Frontal cortex (tissue), 4 donors: ENCODE measurements at places on chromosomes 3 and 15.

- DNase-seq: no peak
Observed at GRCh38 chr15:101499863-101500713, 10.6 kb upstream of the PCSK6 start.

GRCh38 chr3:161239700-161240099 lies 18.6 kb downstream of the NMD3 start:
- DNase-seq: no peak

DNA sequence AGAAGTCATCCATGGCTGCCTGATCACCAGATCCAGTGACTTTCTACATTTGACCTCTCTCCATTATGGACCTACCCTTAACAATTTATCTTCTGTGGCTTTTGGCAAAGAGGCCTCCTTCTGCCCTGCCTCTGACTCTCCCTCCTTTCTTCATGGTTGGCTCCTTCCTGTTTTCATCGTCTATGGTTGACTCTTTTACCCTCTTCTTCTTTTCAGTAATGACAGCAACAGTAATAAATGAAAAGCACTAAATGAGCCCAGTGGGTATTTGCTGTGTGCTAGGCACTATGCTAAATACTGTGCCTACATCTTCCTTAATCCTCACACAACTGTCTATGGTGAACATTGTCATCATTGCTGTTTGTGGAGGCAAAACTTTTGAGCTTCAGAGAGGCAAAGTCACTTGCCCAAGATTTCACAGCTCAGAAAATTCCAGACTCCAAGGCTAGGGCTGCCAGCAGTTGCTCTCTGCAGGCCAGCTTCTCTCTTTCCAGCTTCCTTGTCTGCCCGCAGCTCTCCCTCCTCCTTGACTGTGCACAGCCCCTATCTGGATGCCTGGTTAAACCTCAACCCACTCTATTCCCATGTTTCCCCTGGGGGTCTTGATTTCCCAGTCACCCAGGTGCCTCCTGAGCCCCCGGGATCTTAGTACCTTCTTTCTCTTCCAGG lies 24.6 kb downstream of the ITPR1 start:
- no peak for DNase-seq

GRCh38 chr15:68097029-68097428 lies 42.9 kb downstream of the PIAS1 start:
- no peak for DNase-seq

DNA sequence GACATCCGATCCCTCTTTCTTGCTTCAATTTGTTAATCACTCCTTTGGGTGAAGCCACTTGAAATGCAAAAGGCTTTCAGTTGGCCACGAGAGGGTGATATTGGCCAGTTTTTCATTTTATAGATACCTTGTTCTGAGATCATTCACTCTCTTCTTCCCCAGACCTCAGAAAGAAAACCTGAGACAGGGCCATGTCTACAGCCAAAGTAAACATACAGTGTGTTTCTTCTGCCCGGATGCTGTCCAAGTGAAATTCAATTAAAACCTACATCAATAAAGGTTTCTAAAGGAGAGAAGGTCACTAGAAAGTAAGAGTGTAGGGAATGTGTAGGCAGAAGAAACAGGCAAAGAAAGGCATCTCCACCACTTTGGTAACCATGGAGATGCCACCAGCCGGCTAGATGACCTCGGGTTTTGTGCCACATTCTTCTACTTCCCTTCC lies 39.5 kb upstream of the FMN1 start:
- DNase-seq: no peak

DNA sequence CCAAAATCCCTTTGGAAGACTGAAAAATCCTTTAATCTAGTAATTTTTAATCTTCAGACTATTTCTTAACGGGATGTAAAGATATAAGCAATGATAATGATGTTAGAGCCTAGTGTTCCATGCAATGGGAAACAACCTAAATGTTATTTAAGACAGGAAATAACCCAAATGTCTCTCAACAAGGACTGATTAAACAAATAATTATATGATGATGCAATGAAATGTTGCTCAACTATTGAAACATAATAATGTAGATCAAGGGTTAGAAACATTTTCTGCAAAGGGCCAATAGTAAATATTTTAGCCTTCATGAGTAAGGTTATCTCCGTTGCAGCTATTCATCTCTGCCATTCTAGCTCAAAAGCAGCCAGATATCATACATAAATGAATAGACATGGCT lies 275.4 kb downstream of the NEK10 start:
- no peak for DNase-seq

DNA sequence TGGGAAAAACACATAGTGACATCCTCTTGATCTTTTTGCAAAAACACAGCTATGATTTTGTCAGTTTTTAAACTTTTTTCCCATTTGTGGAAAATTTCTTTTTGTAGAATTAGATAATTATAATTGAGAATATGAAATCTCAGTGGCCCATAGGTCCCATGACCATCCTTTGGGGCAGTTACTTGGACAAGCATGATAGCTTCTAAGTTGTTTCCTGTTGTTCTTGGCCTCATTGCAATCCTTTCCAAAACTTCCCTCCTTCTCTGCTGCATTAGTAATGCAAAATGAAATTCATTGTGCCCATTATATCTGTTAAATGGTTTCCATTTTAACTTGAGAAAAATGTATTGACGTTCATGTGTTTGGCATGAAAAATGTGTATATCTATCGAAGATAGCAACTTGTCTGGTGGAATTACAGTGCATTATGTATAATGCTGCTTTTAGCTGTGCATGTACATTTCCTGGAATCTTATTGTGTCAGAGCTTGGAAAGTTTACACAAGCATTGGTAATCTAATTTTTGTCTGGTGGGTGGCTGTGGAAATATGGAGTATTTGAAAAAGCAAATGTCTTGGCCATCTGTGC lies 70.0 kb downstream of the MDFIC2 start:
- no peak for DNase-seq

DNA sequence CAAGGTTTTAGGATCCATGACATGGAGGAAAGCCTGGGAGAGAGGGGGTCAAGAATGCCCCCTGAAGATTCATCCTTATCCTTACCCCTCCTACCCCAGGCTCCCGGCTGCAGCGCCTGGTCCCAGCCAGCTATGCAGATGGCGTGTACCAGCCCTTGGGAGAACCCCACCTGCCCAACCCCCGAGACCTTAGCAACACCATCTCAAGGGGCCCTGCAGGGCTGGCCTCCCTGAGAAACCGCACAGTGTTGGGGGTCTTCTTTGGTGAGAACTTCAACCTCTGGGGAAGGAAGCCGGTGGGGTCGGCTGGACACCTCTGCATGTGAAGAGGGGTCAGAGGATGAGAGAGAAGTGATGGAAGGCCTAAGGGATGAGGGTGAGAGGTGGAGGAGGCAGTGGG lies 4.3 kb downstream of the DUOX1 start:
- no peak for DNase-seq

DNA sequence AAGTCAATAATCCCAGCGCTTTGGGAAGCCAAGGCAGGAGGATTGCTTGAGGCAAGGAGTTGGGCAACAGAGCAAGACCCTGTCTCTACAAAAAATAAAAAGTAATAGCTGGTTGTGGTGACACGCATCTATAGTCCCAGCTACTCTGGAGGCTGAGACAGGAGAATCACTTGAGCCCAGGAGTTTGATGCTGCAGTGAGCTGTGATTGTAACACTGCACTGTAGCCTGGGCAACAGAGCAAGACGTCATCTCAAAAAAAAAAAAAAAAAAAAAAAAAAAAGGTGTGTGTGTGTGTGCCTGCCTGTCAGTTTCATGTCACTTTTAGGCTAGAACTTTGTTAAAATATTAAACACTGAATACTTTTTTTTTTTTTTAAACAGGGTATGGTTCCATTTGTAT lies 28.4 kb downstream of the DNAJC19 start:
- no peak for DNase-seq

DNA sequence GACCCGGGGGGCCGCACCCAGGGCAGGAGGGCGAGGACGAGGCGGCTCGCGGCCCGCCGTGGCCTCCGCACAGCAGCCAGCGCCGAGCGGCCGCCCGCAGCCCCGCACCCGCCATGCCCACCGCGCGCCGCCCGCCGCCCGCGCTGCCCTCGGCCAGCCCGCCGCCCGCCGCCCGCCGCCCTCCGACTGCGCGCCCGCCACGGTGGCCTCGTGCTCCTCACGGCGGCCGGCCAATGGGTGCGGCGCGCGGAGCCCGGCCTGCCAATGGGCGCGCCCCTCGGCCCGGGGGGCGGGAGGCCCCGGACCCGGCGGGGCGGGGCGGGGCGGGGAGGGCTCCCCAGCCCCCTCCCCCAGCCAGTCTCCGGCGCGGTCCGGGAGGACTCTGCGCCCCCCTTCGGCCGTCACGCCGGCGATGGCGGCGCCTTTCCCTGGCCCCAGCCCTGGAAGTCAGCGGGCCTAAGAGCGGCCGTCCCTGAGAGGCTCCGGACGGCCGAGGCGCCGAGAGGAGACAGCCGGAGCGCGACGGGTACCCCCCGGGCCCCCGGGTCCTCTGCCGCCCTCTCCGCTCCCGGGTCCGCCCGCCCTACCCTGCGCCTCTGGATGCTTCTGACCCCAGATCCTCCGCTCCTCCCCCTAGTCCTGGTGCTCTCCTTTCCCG lies at the start of gene NT5DC2:
TSS of gene NT5DC2 (minus strand) at position 235 of the 658 bp plus-strand sequence. CDS start at position 115, 120 bp downstream.
- DNase-seq: peak; percentile 90

GRCh38 chr3:48039487-48040190 lies 23.4 kb upstream of the MAP4 start:
- DNase-seq: no peak
